ENCODE measurements at places on chromosomes 7 and 10.

- DNase-seq = peak; percentile 54
These were observed 35.6 kb upstream of the FAM13C start for GRCh38 chr10:59397961-59398360.

DNA sequence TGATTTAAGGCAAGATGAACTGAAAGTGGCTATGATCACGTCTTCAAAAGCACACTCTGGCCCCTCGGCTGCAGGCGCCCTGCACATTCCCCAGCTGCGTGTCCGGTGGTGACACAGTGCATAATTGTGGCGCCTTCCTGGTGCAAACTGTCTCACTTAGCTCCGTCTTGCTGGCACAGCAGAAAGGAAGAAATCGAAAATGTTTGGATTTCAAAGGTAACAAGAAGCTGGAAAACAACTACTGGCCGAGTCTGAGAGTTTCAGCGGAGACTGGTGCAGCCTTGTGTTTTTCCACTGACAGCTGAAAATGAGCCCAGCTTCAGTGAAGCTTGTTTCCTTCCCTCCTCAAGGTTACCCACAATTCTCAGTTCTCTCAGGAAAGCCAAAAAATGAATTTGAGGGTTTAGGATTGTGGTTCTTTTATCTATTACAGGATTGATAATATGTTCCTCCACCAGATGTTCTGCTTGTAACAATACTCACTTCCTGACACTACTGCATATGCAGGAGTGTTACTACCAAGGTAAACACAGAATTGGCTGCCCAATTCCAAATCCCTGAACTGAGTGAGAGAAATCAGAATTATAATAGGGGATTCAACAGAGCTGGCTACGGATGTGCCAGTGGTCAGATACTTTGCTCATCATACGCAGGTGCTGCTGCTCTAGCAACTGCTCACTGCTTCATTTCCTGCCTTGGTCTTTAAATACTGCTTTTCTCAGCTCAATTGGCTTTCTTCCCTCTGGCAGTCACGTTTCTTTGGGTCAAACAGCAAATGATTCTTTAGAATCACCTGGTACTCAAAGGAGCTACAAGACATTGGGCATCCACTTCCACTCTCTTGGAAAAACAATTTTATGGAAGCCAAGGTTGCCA lies 63.7 kb downstream of the TRUB1 start:
- DNase-seq = peak; percentile 15

DNA sequence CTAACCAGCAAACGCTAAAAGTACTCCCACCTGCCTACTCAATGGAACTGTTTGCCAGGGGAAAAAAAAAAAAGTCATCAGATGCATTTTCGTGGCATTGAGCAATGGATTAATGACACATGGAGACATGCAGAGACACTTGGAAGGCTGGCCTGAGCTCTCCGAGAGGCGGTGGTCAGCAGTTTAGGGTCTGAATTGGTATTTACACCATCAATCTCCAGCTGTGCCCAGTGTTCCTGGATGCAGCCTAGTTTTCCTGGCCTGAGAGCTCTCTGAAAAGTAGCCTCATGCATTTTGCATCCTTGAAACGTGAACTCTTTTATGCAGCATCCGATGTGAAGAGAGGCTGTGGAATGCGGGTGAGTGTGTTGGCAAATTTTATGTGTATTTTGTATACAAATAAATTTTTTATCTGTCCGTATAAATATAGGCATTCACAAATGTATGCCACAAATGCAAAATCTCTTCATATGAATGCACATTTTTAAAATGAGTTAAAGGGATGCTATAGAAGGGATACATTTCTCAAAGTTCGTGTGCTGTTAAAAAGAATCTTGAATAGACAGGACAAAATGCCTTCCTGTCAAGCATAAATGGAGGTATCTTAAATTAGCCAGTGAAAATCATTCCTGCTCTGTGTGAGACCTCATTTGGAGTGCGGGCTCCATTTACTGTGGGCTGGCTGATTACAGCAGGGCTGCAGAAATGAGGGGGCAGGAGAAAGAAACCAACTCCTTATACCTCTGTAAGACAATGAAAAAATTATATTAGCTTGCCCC lies 137.7 kb upstream of the PFKP start:
- DNase-seq = no peak

DNA sequence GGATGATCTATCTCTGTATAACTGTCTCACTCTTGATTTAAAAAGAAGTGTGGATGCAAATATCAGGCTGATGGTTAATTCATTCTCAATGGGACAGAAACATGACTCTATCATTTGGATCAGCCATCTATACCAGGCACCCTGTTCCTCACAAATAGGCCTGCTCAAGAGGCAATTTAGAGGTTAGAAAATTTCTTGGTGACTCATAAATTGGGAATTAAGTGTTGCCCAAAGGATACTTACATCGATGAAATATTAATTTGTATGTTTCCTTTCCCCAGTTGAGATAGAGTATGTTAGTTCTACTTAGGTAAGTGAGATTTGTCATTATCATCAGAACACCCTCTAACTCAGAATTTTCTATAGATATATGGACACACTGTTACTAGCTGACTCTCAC lies 57.7 kb downstream of the PRSS58 start:
- no peak for DNase-seq

DNA sequence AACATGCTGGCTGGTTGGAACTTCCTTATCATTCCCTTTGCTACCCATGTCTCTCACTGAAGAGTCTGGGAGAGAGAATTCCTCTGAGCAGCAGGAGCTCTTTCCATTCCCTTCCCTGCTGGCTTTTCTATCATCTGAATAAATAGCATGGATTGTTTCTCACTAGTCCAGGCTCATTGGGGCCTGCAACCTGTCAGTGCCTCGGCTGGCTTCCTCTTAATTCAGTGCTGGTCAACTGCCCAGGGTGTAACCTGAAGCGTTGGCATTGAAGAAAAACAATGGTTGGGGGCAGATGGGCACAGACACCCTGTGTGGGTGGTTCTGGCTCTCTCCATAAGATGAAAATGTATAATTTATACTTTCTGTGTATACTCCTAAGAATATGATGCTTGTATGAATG lies 155.6 kb downstream of the ANLN start:
- DNase-seq = no peak

DNA sequence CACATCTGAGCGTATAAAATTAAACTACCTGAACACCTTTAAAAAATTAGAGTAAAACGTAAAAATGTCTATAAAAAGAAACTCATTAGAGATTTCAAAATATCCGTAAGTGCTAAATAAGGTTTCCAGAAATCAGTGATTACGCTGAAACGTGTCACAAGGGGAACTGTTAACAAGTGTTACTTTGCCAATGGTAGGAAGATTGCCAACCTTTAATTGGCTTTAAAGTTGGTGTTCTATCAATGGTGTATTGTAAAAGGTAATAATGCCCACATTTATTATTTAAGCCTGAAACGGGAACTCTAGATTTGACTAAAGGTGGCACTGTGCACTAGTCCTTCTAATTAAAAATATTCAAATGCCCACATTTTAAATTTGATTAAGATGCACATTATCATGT lies 37.8 kb upstream of the HIBADH start:
- no peak for DNase-seq

All from fibroblast of lung (primary cell).